ENCODE measurements at places on chromosomes 6 and 20. TPM values are rescaled to one million over a fixed set of nuclear protein-coding genes. Genes with fewer than 3 reads are reported as not detected.

SMPDL3A gene
- total RNA-seq: 1.2 TPM

MYL9 gene
- 3.8 TPM for total RNA-seq

TSBP1 gene
- not detected for total RNA-seq

SPATS1 gene
- not detected for total RNA-seq

RHAG gene
- not detected for total RNA-seq

RALGAPB gene
- 63.4 TPM for total RNA-seq

ZNF343 gene
- 19.8 TPM for total RNA-seq

LY6G6F gene
- total RNA-seq: not detected

PPP1R14C gene
- total RNA-seq: not detected

CFAP206 gene
- not detected for total RNA-seq

GRCh38 chr6:159089443-159089842 lies 44.7 kb upstream of the TAGAP start:
- DNase-seq: no peak
- peaks cover 12% of the 10 kb centered on the region for H3K4me1 ChIP-seq
- no peak overlapping the region for H3K4me3 ChIP-seq
- no peak overlapping the region for H3K27ac ChIP-seq
- H3K36me3 ChIP-seq: no peaks in the 10 kb centered on the region
- H3K27me3 ChIP-seq: no peaks in the 10 kb centered on the region

GRCh38 chr20:41408986-41409385 lies 42.4 kb upstream of the EMILIN3 start:
- DNase-seq: no peak
- H3K4me1 ChIP-seq: no peaks in the 10 kb centered on the region
- peaks cover 2% of the 10 kb centered on the region for H3K36me3 ChIP-seq
- no peak overlapping the region for H3K4me3 ChIP-seq
- H3K27ac ChIP-seq: no peak overlapping the region

DNA sequence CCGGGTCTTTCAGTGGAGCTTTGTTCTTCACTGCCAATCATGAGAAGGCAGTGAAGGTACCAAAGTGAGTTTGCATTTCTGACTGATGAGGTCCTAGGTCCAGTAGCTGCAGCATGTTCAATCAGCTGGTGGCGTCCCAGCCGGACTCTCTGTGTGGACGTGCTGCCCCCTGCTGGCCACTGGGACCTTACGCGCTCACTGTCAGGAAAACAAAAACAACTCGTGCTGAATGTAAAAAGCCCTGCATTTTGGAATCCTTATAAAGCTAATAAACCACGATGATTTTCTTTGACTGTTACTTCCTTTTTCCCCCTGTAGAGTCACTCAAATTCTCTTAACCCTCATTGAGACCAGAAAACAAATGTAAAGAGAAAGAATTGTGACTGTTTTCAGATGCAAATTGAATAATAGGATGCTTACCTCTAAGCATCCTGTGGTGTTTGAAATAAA lies 4.9 kb upstream of the CD24 start:
- no peak overlapping the region for H3K4me3 ChIP-seq
- H3K36me3 ChIP-seq: no peaks in the 10 kb centered on the region
- no peaks in the 10 kb centered on the region for H3K27me3 ChIP-seq
- peak; percentile 88 for DNase-seq
- H3K4me1 ChIP-seq: peaks cover 6% of the 10 kb centered on the region

GRCh38 chr6:4446982-4447381 lies 311.6 kb upstream of the ECI2 start:
- no peaks in the 10 kb centered on the region for H3K36me3 ChIP-seq
- H3K4me3 ChIP-seq: no peak overlapping the region
- H3K4me1 ChIP-seq: peaks cover 10% of the 10 kb centered on the region
- H3K27ac ChIP-seq: no peak overlapping the region

GRCh38 chr6:36130667-36131510 lies 576 bp downstream of the MAPK13 start:
- H3K4me3 ChIP-seq: no peak overlapping the region
- H3K4me1 ChIP-seq: peaks cover 21% of the 10 kb centered on the region
- peak overlapping the region; percentile 73 for H3K27ac ChIP-seq
- H3K27me3 ChIP-seq: no peaks in the 10 kb centered on the region

DNA sequence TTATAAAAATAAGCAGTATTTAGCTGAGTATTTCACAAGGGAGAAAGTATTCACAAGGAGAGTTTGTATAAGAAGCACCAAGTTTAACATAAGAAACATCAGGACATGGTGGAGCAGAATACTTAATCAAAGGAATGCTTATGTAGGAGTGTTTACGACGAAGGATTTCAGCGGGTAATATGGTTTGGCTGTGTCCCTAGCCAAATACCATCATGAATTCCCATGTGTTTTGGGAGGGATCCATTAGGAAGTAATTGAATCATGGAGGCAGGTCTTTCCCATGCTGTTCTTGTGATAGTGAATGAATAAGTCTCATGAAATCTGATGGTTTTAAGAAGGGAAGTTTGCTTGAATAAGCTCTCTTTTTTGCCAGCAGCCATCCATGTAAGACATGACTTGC lies 1099.1 kb upstream of the ADGRB3 start:
- no peak overlapping the region for H3K27ac ChIP-seq
- no peak overlapping the region for H3K4me3 ChIP-seq
- no peaks in the 10 kb centered on the region for H3K36me3 ChIP-seq
- no peaks in the 10 kb centered on the region for H3K4me1 ChIP-seq
- H3K27me3 ChIP-seq: no peaks in the 10 kb centered on the region

DNA sequence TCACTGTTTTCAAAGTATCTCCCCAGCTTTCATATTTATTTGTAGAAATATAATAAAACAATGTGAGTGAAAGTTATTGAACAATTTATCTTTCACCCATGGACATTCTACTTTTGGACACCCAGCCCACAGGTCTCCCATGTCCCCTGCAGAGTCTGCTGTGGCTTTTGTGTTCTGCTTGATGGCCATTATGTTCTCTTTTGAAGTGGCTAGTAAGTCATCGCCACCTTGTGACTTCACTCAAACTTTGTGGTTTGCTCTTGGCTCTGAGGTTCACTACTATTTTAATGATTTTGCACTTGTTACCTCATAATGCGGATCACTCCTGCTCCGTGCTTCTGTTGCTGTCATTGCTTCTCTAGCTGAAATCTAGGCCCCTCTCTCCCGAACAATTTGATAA lies 10.2 kb upstream of the DEFB113 start:
- H3K4me1 ChIP-seq: no peaks in the 10 kb centered on the region
- DNase-seq: no peak
- H3K36me3 ChIP-seq: no peaks in the 10 kb centered on the region
- H3K27me3 ChIP-seq: no peaks in the 10 kb centered on the region

DNA sequence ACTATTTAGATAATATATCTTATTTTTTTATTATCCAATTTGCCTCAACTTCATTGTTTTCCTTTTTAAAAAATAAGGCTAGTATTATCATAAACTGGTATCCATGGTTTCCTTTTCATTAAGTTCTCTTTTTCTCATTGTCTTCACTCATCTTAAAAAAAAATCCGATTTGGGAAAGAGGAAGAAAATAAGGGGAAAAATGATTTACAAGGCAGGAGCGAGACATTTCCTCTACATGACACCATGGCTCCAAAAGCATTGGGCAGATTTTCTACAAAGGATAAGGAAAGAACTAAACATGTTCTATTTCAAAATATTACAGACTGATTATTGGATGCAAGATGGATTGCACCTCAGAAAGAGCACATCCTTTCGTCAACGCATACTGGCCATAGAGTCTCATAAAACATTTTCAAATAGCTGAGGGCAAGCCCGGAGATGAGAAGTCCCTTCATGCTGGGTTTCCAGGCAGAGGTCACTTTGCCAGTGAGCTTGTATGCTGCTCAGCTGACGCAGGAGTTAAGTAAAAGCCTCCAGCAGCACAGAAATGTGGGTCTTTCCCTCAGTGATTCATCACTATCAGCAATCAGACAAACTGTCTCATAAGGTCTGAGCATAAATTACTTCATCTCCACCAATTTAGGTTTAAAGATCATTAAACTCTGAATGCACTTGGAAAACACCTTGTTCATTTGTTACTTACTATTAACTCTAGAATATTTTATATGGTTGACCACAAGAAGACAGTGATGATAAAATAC lies 129.0 kb upstream of the TNFAIP3 start:
- no peak overlapping the region for H3K27ac ChIP-seq
- no peaks in the 10 kb centered on the region for H3K36me3 ChIP-seq
- H3K27me3 ChIP-seq: no peaks in the 10 kb centered on the region
- no peak overlapping the region for H3K4me3 ChIP-seq
- peaks cover 9% of the 10 kb centered on the region for H3K4me1 ChIP-seq

DNA sequence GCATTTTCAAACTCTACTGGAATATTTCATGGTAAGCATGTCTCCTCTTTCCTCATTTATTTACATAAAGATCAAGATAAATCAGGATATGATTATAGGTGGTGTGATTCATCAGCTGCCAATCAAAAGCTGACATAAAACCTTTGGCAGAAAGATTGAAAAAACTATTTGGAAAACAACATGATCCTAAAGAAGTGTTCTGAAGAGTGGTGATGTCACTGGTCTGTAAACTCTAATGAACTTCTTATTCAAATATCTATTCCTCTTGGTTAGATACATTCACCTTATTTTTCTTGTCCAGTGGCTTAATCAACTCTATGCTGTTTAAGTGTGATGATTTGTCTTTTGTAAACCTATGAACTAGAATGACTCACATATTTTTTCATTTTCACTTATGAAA lies 535.5 kb upstream of the CITED2 start:
- H3K36me3 ChIP-seq: no peaks in the 10 kb centered on the region
- no peaks in the 10 kb centered on the region for H3K4me1 ChIP-seq

GRCh38 chr20:1918491-1919165 lies 23.4 kb downstream of the SIRPA start:
- DNase-seq: no peak
- H3K4me1 ChIP-seq: no peaks in the 10 kb centered on the region
- H3K27ac ChIP-seq: no peak overlapping the region
- H3K4me3 ChIP-seq: no peak overlapping the region

- H3K36me3 ChIP-seq: no peaks in the 10 kb centered on the region
- no peak overlapping the region for H3K27ac ChIP-seq
- no peaks in the 10 kb centered on the region for H3K27me3 ChIP-seq
- DNase-seq: no peak
- H3K4me3 ChIP-seq: no peak overlapping the region
These were observed 172.8 kb downstream of the KLHL32 start for GRCh38 chr6:97097068-97098047.

GRCh38 chr6:161732594-161732993 lies 458.7 kb upstream of the AGPAT4 start:
- no peak for DNase-seq
- no peaks in the 10 kb centered on the region for H3K4me1 ChIP-seq
- H3K27ac ChIP-seq: no peak overlapping the region
- no peaks in the 10 kb centered on the region for H3K27me3 ChIP-seq
- no peak overlapping the region for H3K4me3 ChIP-seq
- H3K36me3 ChIP-seq: no peaks in the 10 kb centered on the region

DNA sequence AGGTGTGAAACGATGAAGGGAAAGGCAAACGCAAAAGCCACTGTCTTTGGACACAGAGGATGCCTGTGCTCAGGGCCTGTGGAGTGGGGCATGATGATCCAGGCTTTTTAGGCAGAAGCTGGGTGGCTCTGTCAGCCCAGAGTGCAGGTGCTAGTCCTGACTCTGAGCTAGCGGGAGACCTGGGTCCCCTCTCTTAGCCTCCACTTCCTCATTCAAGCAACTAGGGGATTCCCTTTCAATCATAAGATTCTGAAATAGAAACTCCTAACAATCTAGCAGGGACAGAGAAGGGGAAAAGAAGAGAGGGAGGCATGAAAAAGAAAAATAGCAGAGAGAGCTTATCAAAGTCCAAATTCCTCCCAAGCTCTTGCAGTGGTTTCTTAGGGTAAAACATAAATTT lies 7.6 kb upstream of the HIVEP2 start:
- H3K27me3 ChIP-seq: no peaks in the 10 kb centered on the region
- peak overlapping the region; percentile 65 for H3K27ac ChIP-seq
- DNase-seq: peak; percentile 87
- H3K4me1 ChIP-seq: peaks cover 27% of the 10 kb centered on the region

DNA sequence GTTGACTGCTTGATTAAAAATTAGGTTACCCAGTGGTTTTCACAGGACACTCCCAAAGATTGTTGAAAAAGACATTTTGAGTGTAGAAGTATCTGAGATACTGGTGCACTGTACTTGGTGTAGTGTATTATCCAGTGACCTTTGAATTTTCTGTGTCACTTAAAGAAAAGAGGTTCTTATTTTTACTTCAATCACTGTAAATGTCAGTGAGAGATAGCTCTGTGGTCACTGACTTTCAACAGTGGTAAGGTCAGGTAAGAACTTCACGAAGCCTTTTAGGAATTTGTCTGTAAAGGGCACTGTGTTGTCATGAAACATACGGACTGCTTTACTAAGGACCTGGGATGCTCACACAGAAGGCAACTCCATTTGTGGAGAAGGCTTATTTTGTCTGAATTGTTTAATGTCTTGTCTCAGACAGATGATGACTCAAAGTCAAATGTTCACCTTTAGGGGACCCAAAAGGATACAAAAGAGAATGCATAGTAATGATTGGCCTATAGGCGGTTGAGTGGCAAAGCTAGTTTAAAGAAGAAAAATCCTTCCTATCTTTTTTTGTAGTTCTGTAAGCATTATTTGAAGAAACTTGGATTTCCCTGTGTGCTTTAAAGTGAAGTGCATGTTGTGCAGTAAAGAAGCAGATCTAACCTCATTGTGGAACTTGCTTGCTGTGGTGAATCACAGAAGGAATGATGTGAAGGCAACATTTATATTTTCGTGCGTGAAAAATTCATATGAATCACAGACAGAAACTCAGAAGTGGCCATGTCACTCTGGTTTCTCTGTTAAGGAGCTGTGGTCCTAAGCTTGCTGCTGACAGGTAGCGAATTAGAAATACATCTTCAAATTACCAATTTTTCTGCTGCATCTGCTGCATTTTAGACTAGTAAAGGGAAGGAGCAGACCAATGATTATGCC lies 47.3 kb downstream of the ZFAND3 start:
- no peak overlapping the region for H3K27ac ChIP-seq
- peaks cover 34% of the 10 kb centered on the region for H3K4me1 ChIP-seq
- no peak overlapping the region for H3K4me3 ChIP-seq

GRCh38 chr6:139126255-139126654 lies 8.6 kb upstream of the HECA start:
- no peak overlapping the region for H3K4me3 ChIP-seq
- no peaks in the 10 kb centered on the region for H3K27me3 ChIP-seq
- no peak for DNase-seq
- H3K36me3 ChIP-seq: no peaks in the 10 kb centered on the region
